ENCODE measurements at places on chromosomes 2 and 18.

GRCh38 chr18:48950536-48951447 lies at the start of gene SMAD7:
TSS of gene SMAD7 (minus strand) at chr18:48950965. CDS start at chr18:48950424, 541 bp downstream.
- no peak for DNase-seq

DNA sequence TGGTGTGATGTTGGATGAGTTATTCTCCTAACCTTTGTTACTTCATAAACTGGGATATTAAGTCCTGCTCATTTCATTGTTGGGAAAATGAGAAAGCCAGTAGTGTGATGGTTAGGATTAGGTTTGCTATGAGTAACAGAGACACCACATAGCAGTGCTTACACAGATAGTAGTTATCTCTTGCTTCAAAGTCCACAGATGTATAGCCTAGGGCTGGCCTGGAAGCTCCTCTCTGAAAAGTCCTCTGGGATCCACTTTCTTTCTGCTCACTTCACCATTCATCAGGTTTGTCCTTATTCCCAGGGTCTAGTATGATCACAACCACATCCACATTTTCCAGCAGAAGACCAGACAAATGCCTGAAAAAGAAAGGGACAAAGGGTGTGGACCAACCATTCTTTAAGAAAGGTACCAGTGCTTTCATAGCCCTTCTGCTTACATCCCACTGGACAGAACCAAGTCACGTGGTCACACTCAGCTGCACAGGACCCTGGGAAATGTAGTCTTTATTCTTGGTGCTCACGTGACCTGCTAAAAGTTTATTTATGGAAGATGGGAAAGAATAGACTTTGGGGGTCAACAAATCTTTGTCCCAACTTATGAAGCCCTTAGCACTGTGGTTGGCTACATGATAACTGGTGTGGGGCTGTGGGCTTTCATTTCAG lies 108.9 kb downstream of the INSIG2 start:
- no peak for DNase-seq

DNA sequence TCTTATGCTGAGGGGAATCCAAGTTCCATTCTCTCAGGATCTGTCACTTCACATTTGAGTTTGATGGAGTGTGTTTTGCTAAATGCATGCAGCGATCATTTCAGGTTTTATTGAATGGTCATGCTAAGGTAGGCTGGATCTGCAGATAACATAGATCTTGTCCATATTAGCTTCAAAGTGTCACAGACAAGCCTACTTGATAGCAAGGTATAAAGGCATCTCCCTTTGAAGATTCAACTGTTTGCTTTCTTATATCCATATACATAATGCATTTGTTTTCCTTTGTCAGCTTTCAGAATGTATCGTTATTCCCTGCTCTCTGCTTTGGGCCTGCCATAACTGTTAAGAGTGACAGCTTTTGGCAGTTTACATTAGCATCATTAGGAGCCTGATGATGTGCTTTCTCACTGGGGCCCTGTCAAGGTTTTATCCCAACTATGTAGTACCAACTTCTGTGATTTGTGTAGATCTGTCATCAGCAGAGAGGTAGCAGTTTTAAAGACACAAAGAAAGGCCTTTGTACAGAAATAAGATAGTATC lies 604.3 kb upstream of the CDH7 start:
- DNase-seq, result no peak

DNA sequence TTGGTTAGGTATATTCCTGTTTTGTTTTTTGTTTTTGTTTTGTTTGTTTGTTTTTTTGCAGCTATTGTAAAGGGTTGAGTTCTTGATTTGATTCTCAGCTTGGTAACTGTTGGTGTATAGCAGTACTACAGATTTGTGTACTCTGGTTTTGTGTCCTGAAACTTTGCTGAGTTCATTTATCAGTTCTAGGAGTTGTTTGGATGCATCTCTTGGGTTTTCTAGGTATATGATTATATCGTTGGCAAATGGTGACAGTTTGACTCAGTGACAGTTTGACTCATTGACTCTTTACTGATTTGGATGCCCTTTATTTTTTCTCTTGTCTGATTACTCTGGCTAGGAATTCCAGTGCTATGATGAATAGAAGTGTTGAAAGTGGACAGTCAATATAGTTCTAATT lies 53.7 kb downstream of the APLF start:
- no peak for DNase-seq

DNA sequence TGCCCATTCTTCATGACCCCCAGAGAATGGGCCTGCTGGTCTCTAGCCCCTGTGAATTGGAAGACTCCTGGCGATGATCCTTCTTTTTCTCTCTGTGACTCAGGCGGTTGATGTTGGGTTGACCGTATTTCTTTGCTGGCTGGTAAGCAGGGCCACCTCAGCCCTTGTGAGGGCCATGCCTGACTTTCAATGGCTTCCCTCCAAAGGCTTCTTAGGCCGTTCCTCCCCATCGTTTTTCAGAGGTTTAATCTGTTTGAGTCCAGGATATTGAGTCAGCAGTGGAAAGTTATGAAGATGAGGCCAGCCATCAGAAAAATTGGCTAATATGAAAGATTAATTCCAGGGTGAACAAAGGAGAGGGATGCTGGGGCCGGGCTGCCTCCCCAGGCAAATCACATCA lies 13.6 kb downstream of the HPCAL1 start:
- DNase-seq, result no peak

- no peak for DNase-seq
Observed at GRCh38 chr2:131148426-131148825, 43.3 kb downstream of the PLEKHB2 start.

GRCh38 chr18:14976736-14977430 lies 228.9 kb downstream of the ANKRD30B start:
- DNase-seq, result no peak

DNA sequence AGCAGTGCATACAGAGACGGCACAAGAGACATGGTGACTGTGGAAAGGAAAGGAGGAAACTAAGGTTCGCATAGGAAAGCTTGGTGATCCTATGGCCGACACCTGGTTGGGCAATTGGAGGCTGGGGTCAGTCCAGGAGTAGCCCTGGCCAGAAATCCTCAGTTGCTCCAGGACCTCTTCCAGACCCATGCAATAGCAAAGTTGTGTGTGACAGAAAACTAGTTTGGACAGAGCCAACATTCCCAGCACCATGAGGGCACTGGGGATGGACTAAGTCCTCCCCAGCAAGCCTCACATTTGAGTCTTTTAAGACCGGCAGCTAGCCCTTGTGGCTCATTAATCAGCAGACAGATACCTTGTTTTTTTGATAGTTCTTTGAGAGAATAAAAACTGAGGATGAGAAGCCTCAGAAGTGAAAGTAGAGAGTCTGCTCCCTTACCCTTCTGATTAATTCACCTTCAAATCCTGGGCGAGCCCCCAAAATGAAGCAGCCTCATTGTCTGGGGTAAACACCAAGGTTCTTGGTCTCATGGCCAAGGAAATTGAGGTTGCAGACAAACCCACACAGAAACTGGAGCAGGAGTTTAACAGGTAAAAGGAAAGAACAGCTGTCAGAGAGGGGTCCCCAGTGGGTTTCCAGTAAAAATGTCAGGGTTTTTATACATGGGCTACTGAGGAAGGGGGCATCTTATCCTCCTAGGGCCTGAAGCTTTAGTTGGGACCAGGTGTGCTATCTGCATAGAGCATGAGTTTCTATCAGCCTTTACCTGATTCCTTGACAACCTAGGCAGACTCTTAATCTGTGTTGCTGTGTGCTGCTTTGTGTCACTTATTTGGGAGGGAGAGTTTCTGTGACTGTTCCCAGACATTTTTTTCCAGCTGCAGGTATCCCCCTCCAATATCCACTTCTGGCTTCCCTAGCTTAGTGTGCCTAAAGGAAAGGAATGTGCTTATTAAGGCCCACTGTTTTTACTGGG lies 39.1 kb downstream of the STK17B start:
- DNase-seq, result peak; percentile 44

- DNase-seq, result no peak
Observed at GRCh38 chr2:43160778-43161177, 65.6 kb downstream of the ZFP36L2 start.

DNA sequence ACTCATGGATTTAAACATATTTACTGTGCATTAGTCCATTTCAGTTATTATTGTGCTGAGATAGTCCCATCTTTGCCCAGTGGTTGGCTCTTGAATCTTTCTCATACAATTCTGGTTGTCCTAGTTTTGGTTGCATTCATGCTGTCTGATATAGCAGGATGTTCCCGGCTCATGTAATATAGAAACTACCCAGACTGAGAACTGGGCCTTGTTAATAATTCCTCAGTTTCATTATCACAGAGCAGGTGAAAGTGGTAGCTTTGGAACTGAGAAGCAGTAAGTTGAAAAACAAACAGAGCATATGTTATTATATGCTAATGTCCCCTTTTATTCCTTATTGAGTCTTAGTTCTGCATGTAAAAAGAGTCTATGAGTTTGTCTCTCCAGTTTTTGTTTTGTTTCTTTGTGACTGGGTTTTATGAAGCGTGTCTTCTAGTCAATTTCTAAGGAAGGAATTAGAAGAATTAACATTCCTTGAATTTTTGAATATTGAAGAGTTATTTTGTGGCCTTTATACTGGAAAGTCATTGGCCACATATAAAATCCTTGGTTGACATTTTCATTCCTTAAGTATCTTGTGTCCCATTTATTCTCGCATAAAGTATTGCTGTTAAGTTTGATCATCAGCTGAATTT lies 43.3 kb downstream of the EIF5B start:
- no peak for DNase-seq

- DNase-seq, result no peak
Observed at GRCh38 chr2:64779117-64779690, 125.5 kb upstream of the SERTAD2 start.

DNA sequence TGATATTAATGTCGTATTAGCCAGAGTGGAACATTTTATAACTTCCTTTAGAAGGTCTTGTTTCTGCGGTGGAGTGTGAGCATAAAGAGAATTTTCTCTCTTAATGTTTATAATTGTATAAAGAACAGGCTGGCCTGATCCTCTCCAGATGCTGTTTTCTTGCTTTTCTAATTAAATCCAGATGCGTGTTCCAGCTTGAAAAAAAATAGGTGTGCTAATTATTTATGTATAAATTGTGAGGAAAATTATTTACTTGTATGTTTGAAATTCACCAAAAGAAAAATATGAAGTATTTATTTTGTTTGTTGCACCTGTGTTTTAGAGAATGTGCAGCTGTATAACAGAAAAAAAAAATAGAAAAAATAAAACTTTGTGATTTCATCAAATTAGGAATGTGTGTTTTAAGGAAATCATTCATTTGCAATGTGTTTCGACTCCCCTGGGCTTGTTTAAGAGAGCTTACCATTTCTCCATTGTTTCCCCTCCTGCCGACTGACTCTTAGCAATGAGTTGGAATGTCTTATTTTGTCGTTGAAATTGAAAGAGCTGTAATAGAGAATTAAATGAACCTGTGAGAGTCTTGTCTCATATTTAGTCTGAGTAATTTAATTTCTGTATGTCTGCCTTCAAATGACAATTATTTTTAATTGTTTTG lies 220.1 kb upstream of the NXPH2 start:
- no peak for DNase-seq

- DNase-seq, result no peak
Observed at GRCh38 chr2:8238521-8239230, 443.2 kb upstream of the ID2 start.

DNA sequence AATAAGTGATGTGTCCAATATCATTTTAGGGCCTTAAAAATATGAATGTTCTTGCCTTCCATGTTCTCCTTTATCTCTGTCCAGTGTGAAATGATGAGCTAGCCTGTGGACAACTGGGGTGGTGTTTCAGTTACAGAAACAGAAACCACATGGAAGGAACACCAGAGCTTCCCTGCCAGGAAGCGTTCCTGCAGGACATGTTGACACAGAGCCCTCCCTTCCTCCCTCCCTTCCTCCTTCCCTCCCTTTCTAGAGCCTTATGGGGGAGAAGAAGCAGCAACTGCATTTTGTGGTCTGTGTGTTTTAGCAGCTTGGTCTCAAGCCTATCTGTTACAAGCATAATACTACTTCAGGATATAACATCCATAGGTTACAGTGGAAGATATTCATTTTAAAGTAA lies 539.7 kb upstream of the NETO1 start:
- no peak for DNase-seq

DNA sequence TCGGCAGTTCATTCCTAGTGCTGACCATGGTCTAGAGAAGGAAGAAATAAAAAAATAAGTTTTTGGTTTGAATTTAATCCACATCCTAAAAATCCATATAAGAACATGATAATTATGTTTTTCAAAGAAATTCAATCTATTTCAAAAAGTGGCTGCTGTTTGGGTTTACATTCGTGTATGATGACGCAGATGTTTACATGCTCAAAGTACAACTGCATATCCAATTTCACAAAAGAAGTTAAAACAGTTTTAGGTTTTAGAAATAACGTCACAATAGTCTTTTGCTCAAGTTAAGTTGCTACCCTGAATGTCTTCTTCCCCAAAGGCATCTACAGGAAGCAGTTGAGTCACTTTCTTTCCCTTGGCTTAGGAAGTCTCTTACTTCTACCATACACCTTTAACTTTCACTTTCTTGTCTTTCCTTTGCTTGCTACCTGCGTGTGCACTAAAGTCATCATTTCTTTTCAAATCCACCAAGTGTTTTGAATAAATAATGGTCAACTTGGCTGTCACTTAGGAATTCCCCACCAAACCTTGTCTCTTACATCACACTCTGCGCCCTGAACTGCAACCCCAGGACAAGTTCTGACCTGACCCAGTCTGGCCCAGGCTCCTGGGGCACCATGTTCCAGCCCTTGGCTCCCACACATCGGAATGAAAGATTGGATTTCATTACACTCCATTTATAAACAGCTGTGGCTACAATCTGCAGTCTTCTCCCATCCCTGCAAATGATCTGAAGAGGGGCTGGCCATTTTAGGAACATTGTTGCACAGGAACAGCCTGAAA lies 28.4 kb downstream of the FAM237A start:
- no peak for DNase-seq

DNA sequence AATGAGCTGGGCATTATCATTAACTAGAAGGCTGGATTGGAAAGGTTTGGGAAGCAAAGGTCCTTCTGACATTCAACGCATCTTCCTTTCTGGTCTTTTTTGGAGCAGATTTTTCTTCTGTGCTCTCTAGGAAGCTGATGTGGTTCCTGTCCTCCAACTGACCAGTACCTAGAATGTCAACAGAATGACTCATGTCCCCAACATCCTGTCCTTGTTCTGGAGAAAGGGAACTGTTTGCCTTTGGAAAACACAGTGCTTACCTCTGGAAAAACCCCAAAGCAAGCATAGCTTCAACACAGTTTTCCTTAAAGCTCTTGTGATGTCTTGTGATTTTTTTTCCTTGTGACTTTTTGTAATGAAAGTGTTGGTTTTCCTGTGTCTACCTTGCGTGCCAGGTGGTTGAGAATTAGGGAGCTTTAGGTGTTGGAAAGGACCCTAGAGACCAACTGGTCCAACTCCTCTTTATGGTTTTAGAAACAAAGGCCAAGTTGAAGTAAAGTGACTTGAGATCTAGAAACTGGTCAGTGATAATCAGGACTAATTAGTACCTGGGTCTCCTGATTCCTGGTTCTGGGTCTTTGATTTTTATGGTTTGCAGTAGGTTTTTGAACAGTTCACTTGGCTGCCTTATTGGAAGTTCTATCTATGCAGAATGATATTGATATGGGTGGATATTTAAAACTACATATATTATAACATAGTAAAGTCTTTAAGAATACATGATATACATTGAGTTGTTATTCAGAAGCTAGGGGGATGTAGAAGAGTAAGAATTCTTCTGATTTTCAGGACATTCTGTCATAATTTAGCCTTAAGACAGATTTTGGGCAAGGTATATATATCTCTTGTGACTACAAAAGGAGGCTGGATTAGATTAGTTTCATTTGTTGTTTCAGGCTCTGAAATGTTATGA lies 70.5 kb downstream of the FMNL2 start:
- no peak for DNase-seq
